ENCODE measurements at places on chromosomes 5 and 9. TPM values are rescaled to one million over a fixed set of nuclear protein-coding genes. Genes with fewer than 3 reads are reported as not detected.
A peak's percentile ranks its signal among the peaks of the same experiment; 100 is the strongest.

LEAP2 gene
- total RNA-seq: not detected

GRCh38 chr5:35777358-35778087, 79.2 kb upstream of the IL7R start:
- peak; percentile 40 for DNase-seq

PCDH12 gene
- not detected for total RNA-seq

HRCT1 gene
- 26.7 TPM for total RNA-seq

GRCh38 chr5:24401773-24402172, 243.0 kb downstream of the CDH10 start:
- DNase-seq: peak; percentile 42

CATSPER3 gene
- total RNA-seq: 1.1 TPM

GRCh38 chr5:59416451-59416850, 477.1 kb downstream of the PDE4D start:
- DNase-seq: no peak

- DNase-seq: no peak
These were observed 194.0 kb downstream of the HTR1A start for GRCh38 chr5:63768221-63768620.

DNA sequence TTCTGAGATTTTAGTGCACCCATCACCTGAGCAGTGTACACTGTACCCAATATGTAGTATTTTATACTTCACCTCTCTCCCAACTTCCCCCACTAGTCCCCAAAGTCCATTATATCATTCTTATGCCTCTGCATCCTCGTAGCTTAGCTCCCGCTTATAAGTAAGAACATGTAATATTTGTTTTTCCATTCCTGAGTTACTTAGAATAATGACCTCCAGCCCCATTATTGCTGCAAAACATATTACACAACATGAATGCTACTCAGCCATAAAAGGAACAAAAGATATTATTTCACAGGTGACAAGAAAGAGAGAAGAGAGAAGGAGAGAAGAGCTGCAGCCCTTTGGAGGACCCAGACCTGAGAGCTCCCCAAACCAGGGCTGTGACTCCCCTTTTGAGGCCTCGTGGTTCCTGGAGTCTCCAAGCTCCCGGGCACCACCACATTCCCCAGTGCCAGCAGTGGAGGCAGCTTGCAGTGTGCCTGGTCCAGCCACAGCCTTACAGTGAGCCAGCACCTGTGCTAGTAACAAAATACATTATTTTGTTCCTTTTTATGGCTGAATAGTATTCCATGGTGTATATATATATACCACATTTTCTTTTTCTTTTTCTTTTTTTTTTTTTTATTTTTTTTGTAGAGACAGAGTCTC, 194.5 kb upstream of the DAB2 start:
- no peak for DNase-seq

LURAP1L gene
- total RNA-seq: 28.4 TPM

GRCh38 chr5:17723876-17724275, 89.6 kb downstream of the TAF11L14 start:
- no peak for DNase-seq

DNA sequence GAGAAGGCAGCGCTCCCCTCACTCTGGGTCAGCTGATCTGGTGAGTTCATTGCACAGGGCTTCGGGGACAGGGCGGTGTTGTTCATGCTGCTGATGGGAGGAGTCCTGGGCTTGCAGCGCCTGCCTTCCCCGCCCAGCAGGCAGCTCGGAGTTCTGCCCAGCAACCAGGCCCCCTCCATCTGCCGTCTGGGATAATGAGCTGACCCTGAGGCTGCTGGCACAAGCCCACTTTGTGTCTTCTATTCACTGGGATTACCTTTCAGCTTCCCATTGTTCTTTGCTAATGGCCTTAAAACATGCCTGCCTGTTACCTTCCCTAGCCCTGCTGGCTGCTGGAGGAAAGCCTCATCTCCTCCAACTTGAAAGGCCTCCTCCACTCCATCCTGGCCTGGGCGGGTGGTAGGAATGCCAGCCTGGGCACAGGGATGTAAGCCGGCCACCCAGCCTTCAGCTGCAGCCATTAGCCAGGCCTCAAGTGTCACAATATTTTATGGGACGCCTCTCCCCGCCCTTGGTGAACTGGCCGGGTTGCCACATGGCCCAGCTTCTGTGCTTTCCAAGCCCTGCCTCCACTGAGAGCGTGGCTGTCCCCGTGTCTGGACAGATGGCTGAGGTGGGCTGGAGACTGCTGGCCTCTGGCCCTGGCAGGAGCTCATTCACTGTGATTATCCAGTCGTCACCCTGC, 70.4 kb downstream of the GADD45G start:
- DNase-seq: no peak

DNA sequence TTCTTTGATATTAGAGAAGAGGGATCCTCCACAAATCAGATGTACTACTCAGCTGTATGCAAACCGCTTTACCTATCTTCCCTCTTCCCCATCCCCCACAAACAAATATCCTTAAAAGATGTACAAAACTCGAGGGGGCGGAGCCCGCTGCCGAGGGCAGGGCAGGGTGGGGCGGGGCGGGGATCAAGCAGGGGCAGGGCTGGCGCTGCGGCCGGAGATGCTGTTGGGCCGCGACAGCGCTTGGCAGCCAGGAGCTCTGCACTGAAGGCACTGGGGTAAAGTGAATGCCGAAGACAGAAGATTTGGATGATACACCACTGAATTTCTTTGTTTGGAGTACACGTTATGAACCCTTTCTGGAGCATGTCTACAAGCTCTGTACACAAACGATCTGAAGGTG, 474.8 kb downstream of the CDH10 start:
- DNase-seq: no peak

DNA sequence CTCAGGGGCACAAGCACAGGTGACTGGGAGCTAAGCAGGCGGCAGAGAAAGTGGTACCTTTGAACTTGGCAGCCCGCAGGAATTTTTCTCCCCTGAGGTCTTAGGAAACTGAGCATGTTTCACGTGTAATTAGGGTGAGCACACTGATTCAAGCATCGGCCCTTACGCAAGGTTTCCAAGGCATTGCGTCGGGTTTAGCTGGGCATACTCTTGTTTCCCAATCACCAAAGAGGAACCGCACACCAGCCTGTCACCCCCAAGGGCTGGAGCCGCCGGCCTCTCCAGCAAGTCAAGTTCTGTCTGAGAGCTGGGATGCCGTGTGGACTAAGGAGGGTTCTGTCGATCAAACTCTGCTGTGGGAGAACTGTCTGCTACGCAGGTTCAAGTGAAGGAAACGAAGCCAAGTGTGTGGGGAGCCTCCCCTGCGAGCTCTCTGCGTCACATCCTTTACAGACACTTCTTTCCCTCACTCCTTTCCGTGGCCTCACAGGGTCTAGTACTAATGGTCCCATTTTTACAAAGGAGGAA, 53.0 kb downstream of the ERGIC1 start:
- DNase-seq: no peak

CNTLN gene
- total RNA-seq: 6.0 TPM

DNA sequence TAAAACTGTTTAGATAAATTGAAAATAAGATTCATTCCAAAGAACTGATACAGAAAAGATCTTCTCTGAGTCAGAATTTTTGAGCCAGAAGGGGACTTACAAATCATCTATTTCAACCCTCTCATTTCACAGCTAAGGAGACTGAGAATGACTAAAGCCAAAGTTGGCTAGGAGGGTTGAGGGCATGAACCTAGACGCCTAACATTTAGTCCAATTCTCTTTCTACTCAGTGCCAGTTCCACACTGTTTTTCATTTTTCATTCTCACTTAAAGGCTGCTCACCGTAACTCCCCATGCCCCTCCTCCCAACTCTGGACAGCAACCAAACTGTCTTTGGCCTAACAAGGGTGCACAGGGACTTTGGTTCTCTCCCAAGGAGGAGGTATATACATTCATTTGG, 364.0 kb downstream of the NDUFS4 start:
- DNase-seq: no peak

IFNB1 gene
- total RNA-seq: not detected

- DNase-seq: peak; percentile 8
These were observed 7.9 kb upstream of the ADGRD2 start for GRCh38 chr9:124442379-124442778.

ARHGEF37 gene
- 3.8 TPM for total RNA-seq

SLC45A2 gene
- total RNA-seq: not detected

GRCh38 chr9:90815944-90816357, 14.3 kb downstream of the SYK start:
- no peak for DNase-seq

- DNase-seq: no peak
These were observed 31.7 kb upstream of the ZBTB43 start for GRCh38 chr9:126773004-126773607.

DNA sequence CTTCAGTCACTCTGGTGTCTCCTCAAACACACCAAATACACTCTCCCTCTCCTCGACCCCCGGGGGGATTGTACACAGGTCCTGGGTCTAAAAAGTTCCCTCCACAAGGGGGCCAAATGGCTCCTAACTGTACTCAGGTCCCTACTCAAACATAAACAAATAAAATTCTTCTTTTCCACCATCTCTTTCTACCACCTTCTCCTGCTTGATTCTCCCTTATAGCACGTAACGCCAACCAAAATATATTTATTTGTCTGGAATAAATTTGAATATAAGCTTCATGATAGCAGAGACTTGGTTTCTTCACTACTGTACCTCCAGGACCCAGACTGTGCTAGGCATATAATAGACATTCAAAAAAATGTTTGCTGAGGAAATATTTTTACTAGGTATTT, 21.4 kb downstream of the ZNF608 start:
- no peak for DNase-seq

OTULIN gene
- 54.6 TPM for total RNA-seq
